ENCODE measurements at places on chromosomes 2 and 18.
A peak's percentile ranks its signal among the peaks of the same experiment; 100 is the strongest.

GRCh38 chr18:9549405-9549804, 65.0 kb downstream of the PPP4R1 start:
- no peak for DNase-seq

GRCh38 chr2:218323526-218324472, 31.5 kb upstream of the TMBIM1 start:
- no peak for DNase-seq

DNA sequence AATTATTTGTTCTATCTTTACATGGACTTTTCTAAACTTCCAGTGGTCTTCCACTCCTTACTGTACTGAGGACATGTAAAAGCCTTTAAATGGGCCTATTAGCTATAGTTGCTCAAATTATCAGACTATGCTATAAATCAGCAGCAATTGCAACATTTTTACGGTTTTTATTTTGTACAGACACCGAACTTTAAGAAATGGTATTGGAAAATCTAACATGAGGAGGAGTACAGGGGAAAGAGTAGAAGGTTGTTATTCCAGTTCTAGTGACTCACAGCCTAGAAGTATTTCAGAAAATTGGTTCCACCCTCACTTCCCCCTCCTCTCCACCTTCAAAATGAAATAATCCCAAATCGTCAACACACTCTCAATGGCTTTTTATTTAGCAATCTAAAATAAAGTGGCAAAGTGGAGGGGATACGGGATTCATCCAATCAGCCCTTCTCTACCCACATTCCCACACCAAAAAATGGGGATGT, 1.1 kb downstream of the NCKAP1 start:
- no peak for DNase-seq

DNA sequence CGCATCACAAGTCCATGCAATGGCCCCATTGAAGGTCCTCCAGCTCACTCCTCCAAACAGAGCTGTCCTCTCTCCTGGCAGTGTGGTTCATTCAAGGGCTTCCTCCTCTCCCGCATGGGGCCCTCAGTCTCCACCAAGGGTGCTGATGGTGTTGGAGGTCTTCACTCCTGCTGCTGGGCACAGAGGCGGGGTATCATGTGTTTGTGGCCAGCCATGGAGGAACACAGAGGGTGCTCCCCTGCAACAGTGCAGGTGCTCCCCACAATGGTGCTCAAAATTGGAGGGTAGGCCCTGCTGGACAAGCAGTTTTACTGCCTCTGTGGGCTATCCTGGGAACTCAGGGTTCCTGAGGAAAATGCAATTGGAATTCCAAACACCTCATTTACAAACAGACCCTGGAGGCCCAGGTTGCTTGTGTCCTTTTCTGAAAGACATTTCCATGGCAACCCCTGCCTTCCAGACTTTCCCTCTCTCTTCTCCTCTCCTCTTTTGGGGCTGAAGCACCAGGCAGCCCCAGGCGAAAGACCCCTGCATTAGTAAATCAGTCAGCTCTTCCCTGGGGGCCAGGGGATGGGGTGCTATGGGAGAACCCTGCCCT, 256.0 kb downstream of the HAUS1 start:
- no peak for DNase-seq

- DNase-seq, result no peak
Observed at GRCh38 chr2:206328974-206329373, 54.5 kb downstream of the ZDBF2 start.

DNA sequence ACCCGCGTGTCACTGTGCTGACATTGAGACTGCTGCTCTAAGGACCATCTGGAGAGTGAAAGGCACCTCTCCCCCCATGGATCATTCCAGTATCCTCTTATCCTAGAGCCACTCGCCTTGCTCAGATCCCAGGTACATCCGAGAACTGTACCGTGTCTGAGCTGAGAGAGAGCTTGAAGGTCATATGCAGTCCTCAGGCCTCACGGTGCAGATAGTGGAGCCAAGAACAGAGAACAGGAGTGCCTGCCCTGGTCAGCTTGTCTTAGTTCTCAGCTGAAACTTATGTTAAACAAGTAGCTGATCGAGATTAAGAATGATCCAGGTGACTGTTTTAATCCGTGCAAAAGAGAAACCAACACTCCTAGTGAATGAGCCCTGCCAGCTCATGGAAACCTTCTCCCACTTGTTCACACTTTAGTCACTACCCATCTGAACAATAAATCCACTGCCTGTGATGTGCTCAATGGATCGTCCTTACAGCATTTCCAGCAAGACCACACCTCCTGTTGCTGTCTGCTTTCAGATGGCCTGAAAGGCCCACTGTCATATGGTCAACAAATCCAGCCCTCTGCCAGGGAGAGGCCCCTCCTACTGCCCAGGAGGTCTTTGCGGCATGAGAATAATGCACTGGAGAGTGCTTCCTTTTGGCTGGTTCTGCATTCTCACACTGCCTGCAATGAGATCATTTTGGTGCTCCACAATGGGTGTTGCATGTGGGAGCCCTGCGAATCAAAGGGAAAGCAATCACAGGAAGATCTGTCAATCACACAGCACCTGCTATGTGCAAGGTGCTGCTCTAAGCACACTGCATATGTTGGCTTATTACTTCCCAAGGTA, 43.7 kb upstream of the APCDD1 start:
- no peak for DNase-seq

- no peak for DNase-seq
Observed at GRCh38 chr2:205931388-205931787, 154.6 kb downstream of the INO80D start.

GRCh38 chr2:172461591-172462372, 34.4 kb downstream of the ITGA6 start:
- DNase-seq, result peak; percentile 49

DNA sequence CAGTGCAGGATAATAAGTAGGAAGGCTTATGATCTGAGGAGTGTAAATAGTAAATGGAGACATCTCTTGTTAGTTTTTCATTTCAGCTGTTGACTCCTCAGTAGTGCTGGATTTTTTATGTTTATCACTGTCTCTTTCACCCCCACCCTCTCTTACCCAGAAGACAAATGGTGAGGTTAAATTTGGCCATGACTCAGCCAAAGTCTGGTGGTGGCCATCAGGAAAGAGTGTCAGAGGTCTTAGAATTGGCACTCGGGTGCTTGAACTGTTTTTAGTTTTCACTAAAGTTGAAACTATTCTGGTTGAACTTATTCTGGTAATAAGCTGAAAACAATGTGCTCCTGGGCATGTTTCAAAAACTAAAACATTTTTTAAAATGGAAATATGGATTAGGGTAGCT, 123.3 kb downstream of the FHOD3 start:
- no peak for DNase-seq

- no peak for DNase-seq
Observed at GRCh38 chr2:239647052-239647819, 246.4 kb upstream of the HDAC4 start.

GRCh38 chr2:234377761-234378391, 119.0 kb downstream of the ARL4C start:
- DNase-seq, result no peak

DNA sequence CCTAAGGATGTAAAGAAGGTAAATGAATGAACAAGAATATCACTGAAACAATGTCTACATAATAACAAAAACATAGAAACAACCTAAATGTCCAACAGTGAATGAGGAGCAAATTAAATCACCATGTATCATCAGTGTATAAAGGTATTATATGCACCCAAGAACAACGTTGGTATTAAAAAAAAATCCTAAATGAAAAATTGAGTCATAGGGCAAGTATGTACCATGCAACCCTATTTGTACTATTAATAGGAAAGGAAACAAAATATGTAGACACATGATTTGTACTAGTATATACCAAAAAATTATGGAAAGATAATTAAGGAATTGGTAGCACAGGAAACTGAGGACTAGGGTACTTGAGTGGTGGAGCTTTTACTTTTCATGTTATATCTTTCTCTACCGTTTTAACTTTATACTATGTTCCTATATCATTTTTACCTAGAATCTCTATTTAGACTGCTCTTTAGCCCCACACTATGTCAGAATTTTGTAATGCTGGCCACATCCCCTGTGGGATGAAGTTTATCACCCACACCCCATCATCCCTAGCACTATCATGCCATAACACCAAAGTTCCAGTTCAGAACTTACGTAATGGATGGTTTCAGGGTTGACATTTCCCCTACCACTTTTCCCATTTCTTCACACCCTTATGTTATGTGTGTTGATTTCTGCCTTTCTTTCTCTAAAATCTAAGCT, 25.6 kb downstream of the IKZF2 start:
- no peak for DNase-seq

- DNase-seq, result no peak
Observed at GRCh38 chr18:71322201-71322600, 1033.4 kb downstream of the SOCS6 start.

- DNase-seq, result no peak
Observed at GRCh38 chr18:48164116-48164515, 233.7 kb upstream of the SMAD2 start.

- DNase-seq, result no peak
Observed at GRCh38 chr2:238433941-238434845, 7.5 kb downstream of the ASB1 start.

DNA sequence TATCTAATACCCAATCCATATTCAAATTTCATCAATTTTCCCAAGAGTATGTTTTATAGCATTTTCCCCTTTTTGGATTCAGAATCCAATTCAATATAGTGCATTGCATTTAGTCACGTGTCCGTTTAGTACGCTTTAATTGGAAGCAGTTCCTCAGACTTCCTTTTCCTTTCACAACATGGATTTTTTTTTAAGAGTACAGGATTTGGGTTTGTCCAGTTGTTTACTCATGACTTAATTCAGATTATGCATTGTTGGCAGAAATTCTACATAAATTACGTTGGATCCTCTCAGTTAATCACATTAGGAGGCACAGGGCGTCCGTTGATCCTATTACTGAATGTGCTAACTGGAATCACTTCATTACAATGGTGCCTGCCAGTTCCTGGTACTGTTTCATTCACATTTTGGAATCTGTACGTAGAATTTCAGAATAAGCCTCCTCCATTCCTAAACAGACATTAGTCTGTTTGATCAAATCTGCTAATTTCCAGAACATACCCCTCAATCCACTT, 70.0 kb upstream of the ATIC start:
- DNase-seq, result no peak

- DNase-seq, result no peak
Observed at GRCh38 chr2:38572167-38572566, 30.6 kb downstream of the HNRNPLL start.

- DNase-seq, result no peak
Observed at GRCh38 chr2:219401606-219402005, 13.9 kb upstream of the DNPEP start.

- no peak for DNase-seq
Observed at GRCh38 chr18:11113937-11114336, 35.4 kb downstream of the PIEZO2 start.

GRCh38 chr2:10773821-10774341, 38.7 kb downstream of the PDIA6 start:
- DNase-seq, result no peak

DNA sequence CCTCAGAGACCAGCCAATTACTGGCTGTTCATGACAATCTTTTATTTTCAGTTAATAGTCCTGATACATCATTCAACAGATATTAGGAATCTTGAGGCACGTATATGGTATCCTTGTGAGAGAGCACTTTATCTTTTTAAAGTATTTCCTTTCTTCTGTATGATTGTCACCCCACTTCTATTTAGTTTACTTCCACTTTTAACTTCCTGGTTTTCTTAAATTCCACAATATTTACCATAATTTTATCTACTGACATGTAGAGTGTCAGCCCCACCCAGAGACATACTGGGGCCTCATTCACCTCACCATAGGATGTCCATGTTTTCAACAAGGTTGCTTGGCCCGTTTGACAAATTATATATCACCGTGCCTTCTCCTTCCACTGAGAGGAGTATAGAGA, 182.9 kb upstream of the ID2 start:
- no peak for DNase-seq

DNA sequence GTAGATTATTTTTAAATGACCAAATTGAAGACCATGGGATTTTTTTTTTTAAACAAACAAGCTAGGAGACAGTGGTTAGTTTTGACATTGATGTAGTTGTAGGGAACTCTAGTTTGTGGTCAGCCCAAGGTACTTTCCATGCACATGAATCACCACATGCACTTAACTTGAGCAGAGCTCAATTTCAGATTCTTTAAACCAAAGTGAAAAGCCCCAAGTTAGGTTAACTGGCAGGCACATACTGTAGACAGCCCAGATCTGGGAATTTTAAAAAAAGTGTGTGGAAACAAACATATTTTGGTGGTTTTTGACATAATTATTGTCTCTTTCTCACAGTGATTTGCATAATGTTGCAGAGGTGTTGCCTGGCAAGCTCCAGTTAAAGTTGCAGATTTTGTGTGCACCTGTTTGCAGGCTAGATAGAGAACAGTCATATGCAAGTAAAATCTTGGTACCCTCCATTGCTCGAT, 88.4 kb downstream of the BCL2L11 start:
- no peak for DNase-seq

- DNase-seq, result no peak
Observed at GRCh38 chr2:32189011-32189410, 23.3 kb downstream of the SLC30A6 start.

GRCh38 chr18:56672391-56672790, 21.2 kb downstream of the WDR7 start:
- DNase-seq, result no peak

- no peak for DNase-seq
Observed at GRCh38 chr18:58269931-58270330, 225.9 kb downstream of the NEDD4L start.

DNA sequence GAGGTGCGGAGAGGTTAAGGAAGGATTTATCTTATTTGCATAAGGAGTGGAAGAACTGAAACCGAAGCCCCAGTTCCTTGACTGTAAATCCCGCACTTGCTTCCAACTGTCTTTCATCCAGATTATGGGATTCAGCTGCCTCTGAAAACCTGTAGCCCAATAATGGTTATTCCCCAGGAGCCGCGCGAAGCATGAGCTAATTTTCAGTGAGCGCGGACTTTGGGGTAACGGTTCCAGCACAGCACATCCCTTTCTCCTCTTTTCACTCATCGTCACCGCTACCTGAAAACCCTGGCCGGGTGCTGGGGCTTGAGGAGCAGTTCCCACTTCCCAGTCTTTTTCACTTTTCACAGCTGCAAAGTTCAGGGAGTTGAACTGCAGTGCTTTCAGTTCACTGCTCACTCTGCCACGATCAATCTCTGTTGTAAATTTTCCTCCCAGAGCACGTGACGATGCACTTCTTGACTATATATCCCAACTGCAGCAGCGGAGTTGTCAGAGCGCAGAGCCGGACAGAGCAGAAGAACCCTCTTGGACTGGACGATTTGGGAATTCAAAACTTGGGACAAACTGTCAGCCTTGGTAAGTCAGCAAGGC, at the start of gene KCNE4:
TSS of gene KCNE4 (plus strand) at position 498 of the 597 bp plus-strand sequence. CDS start 641 bp downstream, outside the sequence.
- DNase-seq, result no peak

DNA sequence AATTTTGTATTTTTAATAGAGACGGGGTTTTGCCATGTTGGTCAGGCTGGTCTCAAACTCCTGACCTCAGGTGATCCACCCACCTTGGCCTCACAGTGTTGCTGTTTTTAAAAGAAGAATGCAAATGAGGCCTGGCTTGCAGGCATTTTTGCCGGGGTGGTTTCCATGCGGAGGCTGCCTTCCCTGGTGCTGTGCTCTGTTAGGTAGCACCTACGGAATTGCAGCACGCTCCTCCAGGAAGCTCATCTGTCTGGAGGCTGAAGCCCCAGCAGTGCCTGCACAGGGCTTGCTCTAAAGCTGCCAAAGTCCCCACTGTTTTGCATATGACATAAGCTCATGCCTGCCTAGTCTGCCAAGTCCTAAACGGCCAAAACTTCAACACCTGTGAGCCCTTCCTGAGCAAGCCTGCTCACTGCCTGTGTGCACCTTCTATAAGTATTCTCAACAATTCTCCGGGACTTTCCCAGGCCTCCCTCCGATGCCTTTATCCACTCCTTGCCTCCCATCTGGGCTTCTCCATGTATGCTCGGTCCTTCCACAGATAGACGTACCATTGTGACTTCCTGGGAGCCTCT, 551.3 kb upstream of the RAB6C start:
- DNase-seq, result no peak

GRCh38 chr18:24656050-24656449, 195.6 kb downstream of the HRH4 start:
- no peak for DNase-seq
